ENCODE measurements at places on chromosomes 3 and 15. TPM values are rescaled to one million over a fixed set of nuclear protein-coding genes. Genes with fewer than 3 reads are reported as not detected.

The GPR27 gene
- 0.66 TPM for total RNA-seq

The FAM107A gene
- not detected for total RNA-seq

The ZPLD1 gene
- 0.45 TPM for total RNA-seq

The DNASE1L3 gene
- 1.3 TPM for total RNA-seq

DNA sequence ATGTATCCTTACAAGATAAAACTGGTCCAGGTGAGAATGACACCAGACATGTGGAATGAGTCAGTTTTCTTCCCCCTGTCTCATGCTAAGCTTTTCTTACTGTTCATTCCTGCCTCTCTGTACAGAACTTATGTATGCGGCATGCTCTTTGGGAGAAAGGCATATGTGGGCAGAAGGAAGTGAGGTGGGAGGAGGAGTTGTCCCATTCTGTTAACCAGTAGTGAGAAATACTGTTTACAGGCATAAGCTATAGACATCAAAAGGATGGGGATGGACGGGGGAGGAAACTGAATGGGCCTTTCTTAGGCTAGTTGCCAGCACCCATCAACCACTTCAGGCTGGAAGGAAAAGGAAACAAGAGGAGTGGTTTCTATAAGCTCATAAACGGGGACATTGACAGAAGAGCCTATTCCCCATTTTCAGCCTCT lies 143.6 kb upstream of the BHLHE40 start:
- no peak for DNase-seq

GRCh38 chr3:183213415-183214276 lies 39.4 kb upstream of the B3GNT5 start:
- no peak for DNase-seq

The CCR2 gene
- total RNA-seq, result not detected

The TCAIM gene
- 33.5 TPM for total RNA-seq

GRCh38 chr3:134449277-134449676 lies 36.5 kb downstream of the ANAPC13 start:
- peak; percentile 77 for DNase-seq

- DNase-seq, result no peak
Measured at GRCh38 chr15:38401106-38401505, 52.8 kb upstream of the FAM98B start.

DNA sequence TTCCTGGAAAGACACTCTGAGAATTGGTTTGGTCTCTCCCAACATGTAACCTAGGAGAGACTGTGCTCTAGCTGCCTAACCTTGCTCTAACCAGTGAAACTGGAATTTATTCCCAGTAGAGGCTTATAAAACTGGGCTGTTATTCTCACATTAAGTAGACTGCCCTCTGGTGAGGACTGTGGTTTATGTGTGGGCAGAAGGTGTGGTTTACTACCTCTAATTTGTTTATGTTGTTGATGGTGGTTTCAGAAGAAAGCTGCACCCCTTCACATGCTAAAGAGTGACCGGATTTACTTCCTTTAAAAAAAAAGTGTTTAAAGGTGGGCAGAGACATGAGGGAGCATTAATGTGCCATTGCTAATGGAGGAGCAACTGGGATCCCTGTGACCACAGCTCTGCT lies 273.2 kb downstream of the MECOM start:
- DNase-seq, result peak; percentile 24

- peak; percentile 52 for DNase-seq
Measured at GRCh38 chr15:68210821-68211655, 5.9 kb upstream of the CALML4 start.

- no peak for DNase-seq
Measured at GRCh38 chr3:194280777-194281176, 70.4 kb downstream of the CPN2 start.

- no peak for DNase-seq
Measured at GRCh38 chr15:33296856-33297255, 13.9 kb upstream of the RYR3 start.

- DNase-seq, result no peak
Measured at GRCh38 chr15:81398910-81399551, 25.0 kb upstream of the TMC3 start.

- no peak for DNase-seq
Measured at GRCh38 chr15:31333820-31334219, 7.2 kb downstream of the KLF13 start.

The GOLGA8G gene
- total RNA-seq, result not detected

The GP9 gene
- total RNA-seq, result not detected

GRCh38 chr15:99086327-99086667 lies 18.6 kb upstream of the SYNM start:
- no peak for DNase-seq

DNA sequence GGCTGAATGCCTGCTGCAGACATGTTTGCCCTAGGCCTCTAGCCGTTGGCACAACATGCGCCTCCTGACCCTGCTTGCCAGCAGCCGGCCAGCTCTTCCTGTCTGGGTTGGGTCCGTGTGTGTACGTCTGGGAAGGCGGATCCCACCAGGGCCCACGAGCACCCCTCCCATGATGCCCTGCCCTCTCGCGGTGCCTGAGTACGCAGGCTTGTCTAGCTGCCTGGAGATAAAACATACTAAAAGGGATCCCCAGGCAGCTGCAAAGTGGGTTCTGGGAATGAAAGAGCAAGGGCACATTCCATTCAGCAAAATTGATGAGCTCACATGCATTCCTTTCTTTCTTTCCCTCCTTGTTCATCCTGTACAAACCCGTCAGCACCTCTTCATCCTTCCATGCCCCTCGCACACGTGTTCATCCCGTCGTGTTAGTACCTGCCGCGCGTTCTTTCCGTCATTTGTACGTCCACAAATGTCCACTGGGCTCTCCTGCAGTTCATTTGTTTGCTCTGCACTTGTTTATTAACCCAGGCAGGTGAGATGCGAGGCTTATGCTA lies 74.3 kb downstream of the FBLN2 start:
- peak; percentile 11 for DNase-seq

DNA sequence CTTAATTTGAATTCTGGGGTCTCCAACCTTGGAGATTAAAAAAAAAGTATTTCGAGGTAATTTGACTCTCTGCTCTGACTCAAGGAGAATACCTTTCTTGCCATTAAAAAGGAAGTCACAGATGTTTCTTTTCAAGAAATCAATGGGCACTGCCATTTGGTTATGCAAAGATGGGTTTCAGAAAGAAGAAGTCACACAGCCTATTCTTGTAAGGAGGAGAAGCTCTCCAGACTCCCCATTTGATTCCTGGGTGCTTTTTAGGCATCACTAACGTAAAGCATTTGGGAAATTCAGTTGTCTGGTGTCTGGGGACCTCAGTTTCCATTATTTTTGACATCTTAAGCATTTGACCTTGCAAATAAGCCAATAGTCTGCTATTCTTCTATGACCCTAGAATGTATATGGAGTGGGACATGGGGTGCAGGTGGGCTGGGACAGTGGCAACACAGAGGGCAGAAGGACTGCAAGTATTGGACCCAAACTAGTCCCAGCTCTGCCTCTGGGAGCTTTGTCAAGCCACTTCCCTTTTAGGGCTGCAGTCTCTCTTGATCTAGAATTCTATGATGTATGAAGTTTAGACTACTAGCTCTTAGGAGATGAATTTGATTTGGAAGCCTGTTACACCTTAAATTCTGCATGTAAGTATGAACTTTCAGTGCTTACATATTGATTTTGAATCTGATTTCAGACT lies 27.8 kb downstream of the IL5RA start:
- DNase-seq, result no peak

GRCh38 chr15:92822216-92823144 lies 77.6 kb upstream of the CHD2 start:
- DNase-seq, result no peak

DNA sequence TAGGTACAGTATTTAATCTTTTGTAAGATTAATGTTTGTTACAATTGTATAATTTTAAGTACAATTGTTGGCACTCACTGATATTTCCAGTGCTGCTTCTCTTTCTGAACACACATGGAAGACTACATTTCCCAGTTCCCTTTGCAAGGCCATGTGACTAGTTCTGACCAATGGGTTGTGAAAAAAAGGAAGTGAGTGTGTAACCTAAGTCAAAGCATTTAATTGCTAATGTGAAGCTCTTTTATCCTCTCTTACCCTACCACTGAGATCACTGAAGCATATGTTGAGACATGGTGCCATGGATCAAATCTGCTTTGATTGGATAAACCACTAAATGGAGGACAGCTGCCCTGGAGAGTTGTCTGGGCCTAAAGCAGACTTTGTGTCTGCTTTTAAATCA lies 83.9 kb upstream of the PLXND1 start:
- DNase-seq, result peak; percentile 87

DNA sequence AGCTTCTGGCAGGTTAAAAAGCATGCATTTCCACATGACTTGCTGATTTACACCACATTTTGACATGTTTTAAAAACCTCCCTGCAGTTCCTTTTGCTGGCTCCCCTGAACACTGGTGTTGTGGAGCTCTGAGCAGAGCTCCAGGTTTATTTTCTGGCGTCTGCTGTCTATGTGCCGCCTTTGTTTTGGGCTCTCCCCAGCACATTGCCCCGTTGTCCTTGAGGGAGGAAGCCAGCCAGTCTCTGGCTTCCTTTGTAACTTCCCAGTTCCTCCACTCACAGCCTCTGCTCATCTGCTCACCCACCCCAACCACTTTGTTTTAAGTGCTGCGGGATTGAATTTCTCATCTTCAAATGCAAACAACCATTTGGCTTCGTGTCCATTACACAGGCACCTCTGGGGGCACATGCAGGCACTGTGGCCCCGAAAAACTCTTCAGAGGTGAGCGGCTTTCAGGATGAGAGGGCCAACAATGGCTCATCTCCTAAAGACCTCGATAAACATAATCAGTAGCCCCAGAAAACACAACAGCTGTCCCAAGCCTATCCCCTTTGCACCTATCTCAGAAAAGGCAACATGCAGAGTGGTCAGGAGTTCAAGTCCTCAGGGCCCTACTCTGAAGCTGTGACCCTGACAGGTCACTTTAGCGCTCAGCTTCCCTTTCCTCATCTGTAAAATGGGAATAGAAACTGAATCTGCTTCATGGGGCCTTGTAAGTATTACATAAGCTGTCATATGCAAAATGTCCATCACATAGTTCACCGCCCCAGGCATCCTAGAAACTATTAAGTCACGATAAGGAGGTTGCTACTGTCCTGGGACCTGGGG lies 1.3 kb upstream of the MEF2A start:
- DNase-seq, result no peak

DNA sequence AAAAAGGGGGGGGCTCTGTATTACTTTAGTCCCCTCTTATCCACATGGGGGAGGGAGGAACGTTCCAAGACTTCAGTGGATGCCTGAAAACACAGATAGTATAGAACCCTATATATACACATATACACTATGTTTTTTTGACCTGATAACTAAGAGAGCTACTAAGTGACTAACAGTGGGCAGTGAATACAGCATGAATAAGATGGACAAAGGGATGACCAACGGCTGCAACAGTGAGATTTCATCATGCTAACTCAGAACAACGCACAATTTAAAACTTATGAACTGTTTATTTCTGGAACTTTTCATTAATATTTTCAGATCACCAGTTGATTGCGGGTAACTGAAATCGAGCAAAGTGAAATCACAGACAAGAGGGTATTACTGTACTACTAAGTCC lies 7.3 kb downstream of the DCUN1D1 start:
- DNase-seq, result no peak

GRCh38 chr15:53437366-53437765 lies 322.1 kb downstream of the WDR72 start:
- no peak for DNase-seq

The BNC1 gene
- total RNA-seq, result not detected

DNA sequence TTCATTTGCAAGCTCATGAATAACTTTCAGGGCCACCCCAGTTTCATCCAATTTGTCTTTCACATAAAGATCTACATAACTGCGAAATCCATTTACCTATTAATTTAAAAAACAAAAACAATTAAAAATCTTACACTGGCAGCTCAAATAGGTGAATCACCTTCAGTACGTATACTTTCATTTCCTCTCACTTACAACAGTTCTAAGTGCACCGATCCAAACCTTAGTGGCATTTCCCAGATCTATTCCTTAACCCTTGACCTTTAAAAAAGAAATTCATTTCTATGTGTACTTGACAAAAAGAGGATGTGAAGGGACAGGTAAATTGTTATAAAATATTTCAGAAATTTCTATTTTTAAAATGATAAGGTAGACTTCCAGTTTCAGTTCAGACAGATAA lies 30.8 kb downstream of the TOP2B start:
- no peak for DNase-seq

DNA sequence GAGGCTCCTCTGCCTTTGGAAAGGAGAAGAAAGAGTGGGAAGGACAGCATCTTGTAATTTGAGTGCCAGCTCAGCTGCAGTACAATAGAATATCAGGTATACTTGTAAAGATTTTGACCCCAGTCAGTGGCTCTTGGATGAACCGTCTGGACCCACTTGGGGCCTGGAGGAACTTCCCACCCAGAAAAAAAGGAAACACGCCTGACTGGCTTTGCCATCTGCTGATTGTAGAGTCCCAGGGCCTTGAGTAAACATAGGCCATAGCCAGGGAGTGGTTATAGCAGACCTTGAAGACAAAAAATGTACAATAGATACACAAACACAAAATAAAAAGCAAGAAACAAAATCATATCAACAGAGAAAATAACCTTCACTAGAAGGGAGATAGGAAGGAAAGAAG lies 112.1 kb downstream of the GOLIM4 start:
- no peak for DNase-seq

Measured in SK-MEL-5 (cell line).